Stimulated activated naive CD4-positive, alpha-beta T cell (primary cell): ENCODE measurements at places on chromosomes 5 and 9.

GRCh38 chr5:132825033-132825833 lies 5.2 kb downstream of the SHROOM1 start:
- DNase-seq = no peak

- DNase-seq = no peak
Measured at GRCh38 chr9:133458643-133459312, 1.0 kb upstream of the CACFD1 start.

- DNase-seq = no peak
Measured at GRCh38 chr5:137453483-137454080, 45.5 kb downstream of the SPOCK1 start.

DNA sequence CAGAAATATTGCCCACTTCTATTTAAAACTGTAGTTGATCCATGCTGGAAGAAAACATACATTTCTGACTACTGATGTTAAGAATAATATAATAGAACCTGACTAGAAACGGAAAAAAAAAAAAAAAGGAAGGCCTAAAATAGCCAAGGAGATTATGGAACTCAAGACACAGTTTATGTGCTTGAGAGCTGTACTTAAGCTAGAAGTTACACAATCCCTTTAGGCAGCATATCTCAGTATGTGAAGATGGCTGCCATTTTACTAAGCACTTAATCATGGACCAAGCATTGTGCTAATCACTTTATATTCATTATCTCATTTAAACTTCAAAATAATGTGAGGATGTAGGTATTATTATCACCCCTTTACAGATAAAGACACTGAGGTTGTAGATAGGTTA lies 73.0 kb upstream of the NR4A3 start:
- DNase-seq = no peak

DNA sequence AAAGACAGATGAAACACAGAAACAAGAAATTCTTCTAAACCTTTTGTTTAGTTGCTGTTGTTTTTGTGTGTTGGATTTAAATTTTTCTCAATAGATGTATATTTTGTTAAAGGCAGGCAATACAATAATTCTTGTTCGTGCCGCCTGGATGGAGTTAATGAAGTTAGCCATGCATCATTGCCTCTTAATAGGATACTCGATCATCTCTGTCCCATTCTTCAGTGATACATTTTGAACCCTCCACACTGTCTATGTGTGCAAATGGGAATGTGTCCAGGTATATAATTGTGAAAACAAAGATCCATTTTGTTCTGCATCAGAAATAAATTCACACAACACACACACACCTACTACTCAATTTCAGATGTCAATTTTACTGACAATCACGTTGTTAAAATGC lies 186.6 kb upstream of the ADAMTS16 start:
- DNase-seq = no peak

DNA sequence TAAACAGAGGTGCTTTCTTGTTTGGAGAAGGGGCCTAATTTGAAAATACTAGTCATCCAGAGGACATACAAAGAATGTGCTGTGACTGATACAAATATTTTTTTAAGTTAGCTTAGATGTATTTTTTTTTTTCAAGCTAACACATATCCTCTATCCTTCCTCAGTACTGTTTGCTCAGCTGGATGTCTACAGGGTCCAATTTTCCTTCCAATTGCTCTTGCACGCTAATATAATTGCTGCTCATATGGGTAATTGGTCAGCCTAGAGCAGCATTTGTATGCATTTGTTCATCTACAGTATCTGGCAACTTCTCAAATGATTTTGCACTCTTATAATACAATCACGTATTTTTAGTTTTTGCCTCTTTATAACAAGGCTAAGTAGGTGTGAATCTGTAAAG lies 84.7 kb downstream of the ZDHHC21 start:
- DNase-seq = no peak

DNA sequence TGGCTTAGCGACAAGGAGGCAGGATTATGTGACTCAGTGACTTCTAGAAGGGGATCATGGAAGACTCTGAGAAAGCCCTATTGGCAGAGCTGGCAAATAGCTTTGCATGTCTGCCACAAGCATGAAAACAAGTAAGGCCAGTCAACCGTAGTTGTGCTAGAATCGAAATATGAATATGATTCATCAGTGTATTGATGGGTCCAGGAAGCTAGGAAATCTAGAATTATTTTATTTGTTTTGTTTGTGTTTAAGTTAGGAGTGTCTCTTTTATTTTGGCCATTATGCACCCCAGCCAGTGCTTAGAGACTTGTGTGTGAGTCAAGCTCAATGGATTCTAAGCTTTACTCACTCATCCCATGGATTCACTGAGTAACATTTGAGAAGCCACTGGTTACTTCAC lies 3.8 kb upstream of the ITGA2 start:
- DNase-seq = no peak

GRCh38 chr5:57780306-57780960 lies 297.8 kb upstream of the ACTBL2 start:
- no peak for DNase-seq
